ENCODE measurements at places on chromosomes 7 and 10.
A peak's percentile ranks its signal among the peaks of the same experiment; 100 is the strongest.

DNA sequence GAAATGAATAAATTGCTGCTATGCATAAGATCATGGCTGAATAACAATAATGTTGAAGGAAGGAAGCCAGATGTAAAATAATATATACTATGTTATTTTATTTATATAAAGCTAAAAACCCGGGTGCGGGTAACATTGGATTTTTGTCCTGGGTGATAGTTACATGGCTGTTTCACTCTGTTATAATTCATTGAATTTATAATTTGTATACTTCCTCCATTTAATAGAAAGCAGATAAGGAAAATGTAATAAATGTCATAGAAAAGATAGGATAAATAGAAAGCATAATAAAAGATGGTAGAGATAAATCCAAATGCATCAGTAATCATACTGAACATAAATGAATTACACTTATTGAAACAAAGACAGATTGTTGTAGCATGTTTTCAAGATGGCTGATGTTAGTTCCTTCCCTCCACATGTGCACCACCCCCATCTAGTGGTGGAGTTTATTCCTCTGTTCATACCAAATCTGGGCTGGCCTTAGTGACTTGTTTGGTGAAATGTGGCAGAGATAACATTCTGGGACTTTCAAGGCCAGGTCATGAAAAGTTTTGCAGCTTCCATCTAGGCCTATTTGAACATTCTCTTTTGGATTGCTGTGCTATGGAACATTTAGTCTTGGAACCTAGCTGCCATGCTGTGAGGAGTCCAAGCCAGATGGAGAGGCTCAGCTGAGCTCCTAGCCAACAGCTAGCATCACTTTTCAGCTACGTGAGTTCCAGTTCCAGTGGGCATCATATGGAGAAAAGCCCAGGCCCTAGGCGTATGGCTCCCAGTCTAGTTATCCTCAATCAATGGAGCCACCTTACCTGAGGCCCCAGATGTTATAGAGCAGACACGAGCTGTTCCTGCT, 46.9 kb downstream of the AHCYL2 start:
- DNase-seq, result peak; percentile 94

GRCh38 chr10:10164848-10165247, 852.8 kb upstream of the CELF2 start:
- no peak for DNase-seq

GRCh38 chr10:132951926-132952325, 9.6 kb upstream of the CFAP46 start:
- DNase-seq, result no peak

DNA sequence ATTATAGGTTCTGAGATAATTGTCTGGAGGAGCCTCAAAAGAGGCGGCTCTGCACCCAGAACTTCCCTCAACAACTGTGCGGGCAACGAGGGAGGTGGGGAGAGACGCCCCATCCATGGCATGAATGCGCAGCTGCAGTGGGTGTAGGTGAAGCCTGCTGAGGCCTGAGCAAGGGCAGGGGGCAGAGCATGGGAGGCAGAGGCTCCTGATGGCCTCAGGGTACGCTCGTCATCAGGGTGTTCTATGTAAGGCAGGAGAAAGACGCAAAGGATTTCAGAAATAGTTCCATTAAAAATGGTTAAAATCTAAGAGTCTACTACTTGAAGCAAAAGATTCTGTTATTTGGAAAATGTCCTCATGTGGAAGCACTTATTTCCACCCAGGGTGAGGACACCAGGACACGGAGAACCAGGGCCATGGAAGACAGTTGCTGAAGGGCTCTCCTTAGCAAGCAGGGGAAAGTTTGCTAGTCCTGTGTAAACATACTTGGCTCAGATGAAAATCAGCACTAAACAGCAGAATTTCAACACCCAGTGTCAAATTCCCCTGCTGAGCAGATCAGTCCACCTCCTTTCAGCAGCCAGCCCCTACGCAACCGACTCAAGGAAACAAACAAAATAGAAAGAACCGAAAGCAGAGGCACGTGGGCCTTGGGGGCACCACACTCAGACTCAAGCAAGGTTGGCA, 18.9 kb downstream of the INSIG1 start:
- DNase-seq, result no peak

DNA sequence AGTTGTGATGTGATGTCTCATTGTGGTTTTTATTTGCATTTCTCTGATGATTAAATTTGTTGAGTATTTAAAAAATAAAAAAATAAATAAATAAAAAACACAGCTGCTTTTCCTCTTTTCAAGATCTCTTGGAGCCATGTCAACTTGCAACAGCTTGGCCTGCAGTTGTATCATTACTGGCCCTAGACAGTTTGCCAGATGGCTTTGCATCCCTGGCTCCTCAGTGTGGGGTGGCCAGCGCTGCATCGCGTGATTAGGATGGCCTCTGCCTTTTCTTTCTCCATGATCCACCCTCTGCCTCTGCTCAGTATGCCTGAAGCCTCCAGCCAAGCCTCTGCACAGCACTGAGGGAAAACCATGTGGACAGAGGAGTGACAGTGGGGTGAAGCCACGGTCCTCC, 96.8 kb downstream of the PPP1R3C start:
- DNase-seq, result no peak

DNA sequence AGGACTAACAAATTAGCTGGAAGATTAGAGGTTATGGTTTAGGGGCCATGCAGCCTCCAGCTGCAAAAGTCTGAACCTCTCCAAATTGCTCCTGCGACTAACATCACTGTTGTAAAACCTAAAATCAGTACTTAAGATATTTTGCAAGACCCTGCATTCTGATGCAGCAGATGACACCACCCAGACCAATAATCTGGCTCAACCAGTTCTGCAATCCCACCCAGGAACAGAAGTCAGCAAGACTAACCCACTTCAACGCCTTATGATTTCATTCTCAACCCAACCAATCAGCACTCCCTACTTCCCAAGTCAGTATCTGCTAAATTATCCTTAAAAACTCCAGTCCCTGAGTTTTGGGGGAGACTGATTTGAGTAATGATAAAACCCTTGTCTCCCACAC, 250.8 kb upstream of the MBL2 start:
- no peak for DNase-seq

DNA sequence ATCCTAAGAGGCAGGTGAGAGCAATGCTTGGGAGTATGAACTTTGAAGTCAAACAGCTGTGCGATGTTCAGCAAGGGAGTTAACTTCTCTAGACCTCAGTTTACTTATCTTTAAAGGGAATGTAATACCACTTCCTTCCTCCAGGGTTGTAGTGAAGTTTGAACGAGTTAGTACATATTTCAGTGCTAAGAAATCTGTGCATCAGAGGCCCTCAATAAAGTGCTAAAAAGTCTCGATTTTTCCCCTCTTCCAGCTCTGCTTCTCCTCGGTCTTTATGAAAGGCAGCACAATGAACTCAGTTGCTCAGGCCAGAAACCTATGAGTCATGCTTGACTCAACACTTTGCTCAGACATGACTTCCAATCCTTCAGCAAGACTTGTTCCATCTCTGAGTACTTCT, 418.9 kb downstream of the MDFIC start:
- peak; percentile 4 for DNase-seq

DNA sequence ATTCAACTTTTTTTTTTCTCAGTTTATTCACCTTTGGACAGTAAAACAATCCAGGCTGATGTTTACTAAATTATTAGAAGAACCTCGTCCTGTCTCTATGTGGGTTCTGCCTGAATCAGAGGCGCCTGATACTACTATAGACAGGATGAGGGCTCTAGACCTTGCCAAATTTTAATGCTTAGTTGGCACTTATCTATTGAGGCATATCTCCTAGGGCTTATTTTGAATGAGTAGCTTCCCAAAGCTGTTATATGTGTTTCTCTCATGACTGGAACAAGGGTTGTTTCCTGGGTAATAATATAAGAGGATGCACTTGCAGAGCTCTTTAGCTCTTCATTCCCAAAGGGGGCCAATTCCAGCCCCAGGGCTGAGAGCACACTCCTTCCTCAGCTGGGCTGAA, 23.6 kb downstream of the HECW1 start:
- DNase-seq, result no peak
